ENCODE measurements at places on chromosomes 12 and 14.

DNA sequence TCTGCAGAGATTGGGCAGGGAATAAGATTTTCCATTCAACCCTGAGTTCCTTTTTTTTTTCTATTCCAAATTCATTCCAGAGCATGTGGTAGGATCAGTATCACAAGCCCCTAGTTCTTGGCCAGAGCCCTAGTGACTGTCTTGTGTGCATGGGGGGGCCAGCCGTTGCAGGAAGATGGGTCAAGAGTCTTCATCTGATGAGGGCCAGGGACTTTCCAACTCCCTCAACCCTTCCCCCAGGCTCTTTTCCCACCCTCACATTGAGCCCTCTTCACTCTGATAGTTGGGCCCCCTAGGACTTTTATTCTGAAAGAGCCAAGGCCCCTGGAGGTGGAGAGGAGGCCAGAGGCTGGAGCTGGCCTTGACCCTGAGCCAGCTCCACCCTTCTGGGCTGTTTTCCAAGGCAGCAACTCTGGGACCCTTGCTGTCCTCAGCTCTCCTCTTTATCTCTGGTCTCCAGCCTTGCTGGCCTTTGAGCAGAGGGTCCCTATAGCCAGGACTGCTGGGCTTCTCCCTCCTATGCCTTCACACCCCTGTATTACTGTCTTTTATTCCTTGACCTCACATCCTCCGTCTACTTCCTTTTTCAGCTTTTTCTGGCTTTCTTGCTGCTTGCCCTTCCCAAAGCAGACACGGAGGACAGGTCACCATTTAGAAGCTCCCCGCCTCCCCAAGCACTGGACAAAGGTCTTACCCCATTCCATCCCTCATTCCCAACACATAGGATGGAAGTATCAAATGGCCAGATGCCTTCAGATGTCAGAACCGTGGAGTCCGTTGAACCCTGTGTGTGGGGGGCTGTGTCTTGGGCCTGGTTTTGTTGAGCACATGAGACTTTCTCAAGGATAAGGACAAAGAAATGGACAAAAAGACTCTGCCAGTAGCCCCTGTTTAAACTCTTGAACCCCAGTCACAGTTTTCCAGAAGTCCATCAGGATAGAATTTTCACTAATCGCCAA lies 5.6 kb downstream of the RBP5 start:
- DNase-seq: no peak

DNA sequence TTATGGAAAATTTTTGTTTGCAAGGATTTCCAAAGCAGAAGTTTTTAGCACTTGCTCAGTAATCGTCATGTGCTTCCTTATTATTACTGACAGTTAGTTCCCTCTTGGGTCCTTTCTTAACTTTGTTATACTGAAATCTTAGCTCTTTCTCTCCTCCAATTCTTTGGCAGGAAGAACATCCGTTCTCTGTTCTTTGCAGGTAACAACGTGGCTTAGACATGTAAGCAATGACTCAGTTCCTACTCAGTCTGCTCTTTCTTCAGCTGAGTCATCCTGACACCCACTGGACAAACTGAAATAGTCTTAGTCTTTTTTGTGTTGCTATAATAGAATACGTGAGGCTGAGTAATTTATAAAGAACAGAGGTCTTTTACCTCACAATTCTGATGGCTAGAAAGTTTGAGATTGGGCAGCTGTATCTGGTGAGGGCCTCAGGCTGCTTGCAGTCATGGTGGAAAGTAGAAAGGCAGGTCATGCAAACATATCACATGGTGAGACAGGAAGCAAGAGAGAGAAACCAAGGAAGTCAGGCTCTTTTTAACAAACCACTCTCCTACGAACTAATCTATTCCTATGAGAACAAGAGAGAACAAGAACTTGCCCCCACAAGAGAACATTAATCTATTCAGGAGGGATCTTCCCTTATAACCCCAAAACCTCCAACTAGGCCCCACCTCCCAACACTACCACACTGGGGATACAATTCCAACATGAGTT lies 49.2 kb downstream of the TESPA1 start:
- DNase-seq: peak; percentile 52

DNA sequence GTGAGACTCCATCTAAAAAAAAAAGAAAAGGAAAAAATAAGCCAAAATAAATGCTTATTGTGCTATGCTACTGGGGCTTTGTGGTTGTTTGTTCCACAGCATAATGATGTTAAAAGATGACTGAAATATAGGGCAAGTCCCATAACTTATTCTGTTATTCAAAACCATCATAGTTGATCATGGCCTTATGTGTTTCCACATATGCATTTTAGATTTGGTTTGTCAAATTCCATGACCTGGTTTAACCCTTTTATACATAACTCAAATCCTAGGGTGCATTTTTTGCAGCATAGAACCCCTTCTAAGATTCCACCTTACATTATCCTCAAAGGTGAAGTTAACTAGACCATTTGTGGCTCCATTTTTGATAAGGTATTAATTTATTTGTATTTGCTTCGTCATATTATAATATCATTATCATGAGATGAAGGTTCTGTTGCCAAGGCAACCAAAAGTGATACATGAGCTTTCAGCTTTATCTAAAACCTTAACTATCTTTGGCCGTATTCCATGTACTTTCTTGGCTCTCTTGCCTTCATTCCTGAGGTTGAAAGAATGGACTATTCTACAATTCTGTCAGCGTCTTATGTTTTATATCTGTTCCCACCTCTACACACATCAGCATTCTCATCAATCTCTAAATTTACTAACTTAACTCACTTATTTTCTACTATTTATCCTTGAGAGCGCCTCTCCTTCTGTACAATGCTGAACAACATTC lies 138.7 kb upstream of the DYRK2 start:
- no peak for DNase-seq

- DNase-seq: peak; percentile 53
Observed at GRCh38 chr12:52119398-52120254, 40.1 kb downstream of the SMIM41 start.

GRCh38 chr12:113202300-113203075 lies 17.0 kb downstream of the RITA1 start:
- DNase-seq: no peak
